Heart right ventricle (tissue), 16 donors: ENCODE measurements at places on chromosomes 16 and 17. TPM values are rescaled to one million over a fixed set of nuclear protein-coding genes. Genes with fewer than 3 reads are reported as not detected.

- H3K4me1 ChIP-seq, result peaks cover 4% of the 10 kb centered on the region
- H3K36me3 ChIP-seq, result no peaks in the 10 kb centered on the region
- DNase-seq, result no peak
- no peak overlapping the region for H3K27ac ChIP-seq
- no peak overlapping the region for H3K4me3 ChIP-seq
These were observed 39.5 kb downstream of the MRC2 start for GRCh38 chr17:62666801-62667591.

DNA sequence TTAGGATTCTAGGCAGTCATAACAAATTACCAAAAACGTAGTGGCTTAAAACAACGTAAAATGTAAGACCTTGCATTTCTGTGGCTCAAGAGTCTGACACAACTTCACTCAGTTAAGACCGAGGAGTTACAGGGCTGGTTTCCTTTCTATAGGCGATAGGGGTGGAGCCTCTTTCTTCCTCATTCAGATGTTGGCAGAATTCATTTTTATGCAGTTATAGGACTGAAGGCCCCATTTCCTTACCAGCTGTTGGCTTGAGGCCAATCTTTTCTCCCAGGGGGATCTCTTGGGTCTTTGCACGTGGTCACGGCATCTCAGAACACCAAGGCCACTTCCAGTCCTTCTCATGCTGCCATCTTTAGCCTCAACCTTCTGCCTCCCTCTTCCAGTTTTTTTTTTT lies 145.2 kb downstream of the KCNJ2 start:
- no peaks in the 10 kb centered on the region for H3K27me3 ChIP-seq
- no peak overlapping the region for H3K4me3 ChIP-seq
- no peaks in the 10 kb centered on the region for H3K4me1 ChIP-seq
- no peaks in the 10 kb centered on the region for H3K36me3 ChIP-seq
- H3K27ac ChIP-seq, result no peak overlapping the region
- no peak for DNase-seq

DNA sequence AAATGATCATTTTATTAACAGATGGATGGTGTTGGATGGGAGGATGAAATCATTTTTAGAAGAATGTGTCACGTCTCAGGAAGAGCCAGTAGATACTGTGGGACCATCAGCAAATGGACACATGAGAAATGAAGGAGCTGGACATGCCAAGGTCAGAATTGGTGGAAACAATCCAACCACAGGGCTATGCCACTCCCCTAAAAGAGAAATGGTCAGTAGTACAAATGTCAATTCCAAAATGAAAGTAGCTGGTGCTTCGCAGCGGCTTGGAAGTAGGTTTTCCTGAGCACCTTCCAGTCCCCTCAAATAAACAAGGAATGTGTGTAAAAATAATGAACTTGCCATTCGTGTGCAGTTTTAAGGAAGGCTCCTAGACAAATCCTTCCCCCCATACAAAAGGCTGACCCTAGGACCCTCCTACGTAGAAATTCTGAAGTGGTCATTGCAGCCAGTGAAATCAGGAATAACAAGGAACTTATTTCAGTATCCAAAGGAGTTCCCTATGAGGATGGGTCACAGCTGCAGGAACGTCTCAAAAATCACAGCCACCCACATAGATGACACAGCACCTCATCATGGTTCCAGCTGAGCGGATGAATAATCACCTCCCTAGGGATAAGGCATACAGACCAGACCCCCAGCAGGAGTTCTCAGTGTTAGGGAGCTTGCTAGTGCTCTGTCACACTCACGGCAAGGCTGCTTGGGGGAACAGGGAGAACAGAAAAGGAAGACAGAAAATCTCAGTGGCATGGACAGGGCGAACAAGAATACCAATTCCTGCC lies 239.2 kb downstream of the HS3ST3A1 start:
- no peak overlapping the region for H3K27ac ChIP-seq
- no peaks in the 10 kb centered on the region for H3K4me1 ChIP-seq
- DNase-seq, result no peak
- no peaks in the 10 kb centered on the region for H3K27me3 ChIP-seq
- no peak overlapping the region for H3K4me3 ChIP-seq

Gene SHCBP1
- total RNA-seq, result 1.6 TPM

Gene JMJD8
- total RNA-seq, result 45.5 TPM

DNA sequence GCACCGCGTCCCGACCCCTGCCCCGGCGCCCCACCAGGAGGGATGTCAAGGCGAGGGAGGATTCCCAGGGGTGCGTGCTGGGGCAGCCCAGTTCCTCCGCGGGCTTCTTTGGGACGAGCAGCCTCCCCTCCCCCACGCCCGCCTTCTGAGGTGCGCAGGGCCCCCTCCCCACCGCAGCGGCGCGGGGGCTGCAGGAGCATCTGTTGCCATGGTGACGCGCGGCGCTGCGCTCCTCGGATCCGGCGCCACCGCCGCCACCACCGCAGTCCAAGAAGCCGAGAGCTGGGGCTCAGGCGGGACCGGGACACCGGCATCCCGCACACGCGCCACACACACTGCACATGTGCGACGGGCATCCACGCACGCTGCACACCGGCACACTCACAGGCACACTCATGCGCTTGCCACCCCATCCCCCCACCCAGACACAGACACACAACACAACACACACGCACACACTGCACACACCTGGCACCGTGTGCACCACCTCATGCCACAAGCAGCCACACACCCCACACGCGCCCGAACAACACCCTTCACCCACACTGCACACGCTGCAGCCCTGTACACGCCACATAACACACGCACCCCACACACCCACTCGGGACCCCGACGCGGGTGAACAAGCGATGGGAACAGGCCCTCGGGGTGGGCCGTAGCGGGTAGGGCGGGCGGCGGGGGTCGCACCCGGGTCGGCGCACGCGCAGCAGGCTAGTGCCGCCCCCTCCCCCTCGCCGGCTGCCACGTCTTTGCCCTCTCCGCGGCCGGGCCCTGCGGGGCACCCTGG lies 17.0 kb downstream of the ENPP7 start:
- DNase-seq, result no peak
- no peak overlapping the region for H3K27ac ChIP-seq
- H3K4me3 ChIP-seq, result no peak overlapping the region
- H3K36me3 ChIP-seq, result no peaks in the 10 kb centered on the region

Gene TNK1
- 1.1 TPM for total RNA-seq

Gene CCR7
- total RNA-seq, result 0.37 TPM

Gene CD300E
- total RNA-seq, result 0.25 TPM

DNA sequence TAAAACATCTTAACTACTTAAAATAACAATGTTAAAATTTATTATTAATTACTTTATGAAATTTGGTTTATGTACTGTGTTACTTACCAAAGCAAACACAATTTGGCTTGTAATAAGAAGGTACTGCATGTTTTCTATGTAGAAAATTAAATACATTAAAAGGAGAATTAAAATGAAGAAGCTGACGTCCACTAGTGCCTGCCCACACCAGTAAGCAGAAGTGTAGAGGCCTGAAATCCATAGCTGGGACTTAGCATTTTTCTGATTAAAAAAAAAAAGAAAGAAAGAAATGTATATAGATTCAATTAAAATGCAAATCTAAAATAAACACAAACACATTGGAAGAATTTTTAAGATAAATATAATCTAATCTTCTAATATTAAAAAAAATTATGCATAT lies 35.8 kb upstream of the ABCA9 start:
- H3K4me1 ChIP-seq, result no peaks in the 10 kb centered on the region
- no peaks in the 10 kb centered on the region for H3K36me3 ChIP-seq
- H3K4me3 ChIP-seq, result no peak overlapping the region
- DNase-seq, result no peak

DNA sequence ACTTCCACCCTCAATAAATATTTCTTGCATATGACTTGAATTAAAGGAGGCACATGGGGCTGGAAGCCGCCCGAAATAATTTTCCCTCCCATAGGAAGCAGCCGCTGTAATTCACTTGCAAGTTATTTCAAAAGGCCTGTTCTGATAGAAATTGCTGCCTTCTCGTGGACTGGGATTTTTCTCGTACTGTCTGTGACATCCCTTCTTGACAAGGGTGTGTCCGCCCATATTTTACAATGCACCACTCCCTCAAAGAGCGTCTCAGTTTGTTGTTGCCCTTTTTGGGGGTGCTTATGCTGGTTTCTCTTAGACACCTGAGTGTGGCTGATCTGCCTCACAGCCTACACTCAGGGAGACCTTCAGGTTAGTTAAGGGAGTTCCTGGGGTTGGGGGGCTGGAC lies 160.0 kb downstream of the MSI2 start:
- H3K27me3 ChIP-seq, result no peaks in the 10 kb centered on the region
- no peak overlapping the region for H3K27ac ChIP-seq
- H3K4me1 ChIP-seq, result peaks cover 6% of the 10 kb centered on the region
- no peaks in the 10 kb centered on the region for H3K36me3 ChIP-seq

GRCh38 chr16:84194470-84195200 lies 3.7 kb downstream of the ADAD2 start:
- no peak overlapping the region for H3K4me3 ChIP-seq
- no peaks in the 10 kb centered on the region for H3K4me1 ChIP-seq
- no peaks in the 10 kb centered on the region for H3K36me3 ChIP-seq

DNA sequence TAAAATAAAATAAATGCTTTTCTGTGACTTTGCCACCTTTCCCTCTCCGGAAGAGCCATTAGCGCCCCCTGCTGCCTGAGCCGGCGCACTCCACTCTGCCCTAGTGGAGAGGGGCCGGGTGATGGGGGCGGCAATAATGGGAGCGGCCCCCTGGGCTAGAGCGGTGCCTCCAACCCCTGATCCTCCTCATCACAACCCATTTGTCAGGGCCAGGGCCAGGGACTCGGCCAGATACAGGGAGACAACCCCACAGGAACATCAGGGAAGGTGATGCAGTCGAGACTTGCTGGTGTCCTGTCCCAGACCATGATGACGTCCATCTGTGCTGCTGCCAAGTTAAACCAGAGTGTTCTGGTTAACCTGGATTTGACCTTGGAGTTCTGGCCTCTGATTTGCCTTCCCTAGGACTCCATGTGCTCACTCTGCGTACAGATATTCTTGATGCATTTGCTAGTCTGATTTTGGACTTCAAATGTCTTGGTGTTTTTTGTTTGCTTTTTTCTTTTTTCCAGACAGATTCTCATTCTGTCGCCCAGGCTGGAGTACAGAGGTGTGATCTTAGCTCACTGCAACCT lies 46.1 kb upstream of the BPTF start:
- DNase-seq, result peak; percentile 53
- no peak overlapping the region for H3K4me3 ChIP-seq
- H3K27ac ChIP-seq, result no peak overlapping the region
- H3K27me3 ChIP-seq, result no peaks in the 10 kb centered on the region
- H3K36me3 ChIP-seq, result no peaks in the 10 kb centered on the region
- H3K4me1 ChIP-seq, result no peaks in the 10 kb centered on the region

Gene CCL4
- 18.2 TPM for total RNA-seq
